ENCODE measurements at places on chromosomes 11 and 22.

- DNase-seq: no peak
Observed at GRCh38 chr11:121408830-121409229, 43.3 kb upstream of the SORL1 start.

DNA sequence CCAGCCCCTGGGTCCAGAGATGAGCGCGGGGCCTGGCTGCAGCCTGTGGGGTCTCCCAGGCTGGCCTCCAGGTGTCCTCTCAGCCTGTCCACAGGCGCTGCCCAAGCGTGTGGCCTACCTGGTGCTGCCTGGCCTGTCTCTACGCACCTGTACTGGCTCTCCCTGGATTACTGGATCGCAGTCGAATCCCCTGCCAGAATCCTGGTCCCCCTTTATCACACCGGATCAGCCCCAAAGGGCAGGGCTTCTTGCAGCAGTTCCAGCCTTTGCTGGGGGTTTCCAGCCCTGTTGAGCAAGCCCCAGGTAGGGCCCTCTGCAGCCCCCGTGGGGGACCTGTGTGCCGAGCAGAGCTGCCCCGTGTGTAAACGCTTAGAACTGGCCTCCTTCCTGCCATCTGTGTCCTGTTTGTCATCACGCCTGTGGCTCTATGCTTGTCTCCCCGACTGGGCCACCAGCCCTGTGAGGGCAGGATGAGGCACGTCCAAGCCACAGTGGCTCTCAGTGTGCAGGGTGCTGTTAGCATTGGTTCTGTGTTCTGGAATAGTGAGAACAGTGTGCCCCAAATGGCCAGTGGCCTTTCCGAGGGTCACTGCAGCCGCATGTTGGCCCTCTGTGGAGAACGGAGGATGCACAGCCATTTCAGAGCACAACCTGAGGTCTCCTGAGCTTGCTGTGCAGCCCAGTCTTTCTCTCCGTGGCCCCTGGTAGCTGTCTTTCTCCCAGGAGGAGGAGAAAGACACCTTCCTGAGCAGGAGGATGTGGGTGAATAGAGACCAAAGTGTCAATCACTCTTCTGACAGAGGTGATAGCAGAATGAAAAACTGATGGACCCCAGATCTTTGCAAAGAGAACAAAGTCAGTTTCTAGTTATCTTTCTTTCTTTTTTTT is 13.9 kb upstream of the TXNRD2 start:
- DNase-seq: no peak

DNA sequence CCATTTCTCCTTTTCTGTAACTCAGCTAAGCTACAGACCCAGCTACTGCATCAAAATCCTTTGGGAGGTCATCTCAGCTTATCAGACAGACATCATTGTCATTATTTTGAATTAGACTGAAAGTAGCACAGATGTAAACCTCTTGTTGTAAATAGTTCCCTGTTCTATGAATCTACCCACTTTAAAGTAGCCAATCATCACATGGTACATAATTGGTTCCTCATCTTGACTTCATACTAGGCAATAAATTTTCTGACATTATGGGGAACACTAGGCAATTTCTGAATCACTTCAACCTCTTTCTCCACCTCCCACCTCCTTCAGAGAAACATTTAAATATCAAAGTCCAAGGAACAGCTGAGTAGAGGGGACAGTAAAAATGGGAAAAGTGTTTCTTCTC is 47.9 kb downstream of the MPPED2 start:
- DNase-seq: no peak

DNA sequence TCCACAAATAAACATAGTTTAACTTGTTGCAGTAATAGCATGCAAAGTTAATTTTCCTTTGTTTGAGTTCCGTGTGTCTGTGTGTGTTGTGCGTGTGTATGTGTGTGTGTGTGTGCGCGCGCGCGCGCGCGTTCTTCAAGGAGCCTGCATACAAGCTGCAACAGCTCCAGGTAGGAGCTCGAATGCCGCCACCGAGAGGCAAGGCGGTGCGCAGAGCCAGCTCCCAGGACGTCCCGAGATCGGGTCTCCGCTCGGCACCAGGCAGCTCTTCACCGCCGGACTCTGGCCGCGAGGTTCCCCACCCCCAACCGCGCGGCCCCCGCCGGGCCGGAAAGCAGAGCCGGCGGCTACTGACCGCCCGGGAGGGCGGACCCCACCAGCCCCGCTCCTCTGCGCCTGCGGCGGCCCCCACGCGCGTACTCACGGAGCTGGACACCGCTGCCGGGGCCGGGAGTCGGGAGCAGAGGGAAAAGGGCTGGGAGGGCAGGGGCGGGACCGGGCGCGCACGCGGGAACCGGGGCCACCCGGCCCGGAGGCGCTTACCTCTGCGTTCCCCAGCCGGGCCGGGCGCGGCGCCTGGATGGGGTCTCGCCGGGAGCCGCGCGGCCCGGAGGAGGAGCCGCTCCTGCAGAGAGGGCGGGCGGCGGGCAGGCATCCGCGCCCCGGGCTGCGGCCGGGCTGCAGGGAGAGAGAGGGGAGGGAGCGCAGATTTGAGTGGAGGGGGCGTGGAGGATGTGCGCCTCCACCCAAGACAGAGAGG is 40.4 kb upstream of the AKIP1 start:
- DNase-seq: no peak
